Cardiac muscle cell (in vitro differentiated cells and primary cell): ENCODE measurements at places on chromosomes 4 and X. TPM values are rescaled to one million over a fixed set of nuclear protein-coding genes. Genes with fewer than 3 reads are reported as not detected.

DNA sequence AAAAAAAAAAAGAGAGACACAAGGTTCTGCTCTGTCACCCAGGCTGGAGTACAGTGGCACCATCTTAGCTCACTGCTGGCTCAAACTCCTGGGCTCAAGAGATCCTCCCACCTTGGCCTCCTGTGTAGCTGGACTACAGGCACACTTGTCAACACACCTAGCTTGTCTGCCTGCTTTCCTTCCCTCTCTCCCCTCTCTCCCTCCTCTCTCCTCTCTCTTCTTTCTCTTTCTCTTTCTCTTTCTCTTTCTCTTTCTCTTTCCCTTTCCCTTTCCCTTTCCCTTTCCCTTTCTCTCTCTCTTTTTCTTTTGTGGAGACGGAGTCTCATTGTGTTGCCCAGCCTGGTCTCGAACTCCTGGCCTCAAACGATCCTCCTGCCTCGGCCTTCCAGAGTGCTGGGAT, 132.1 kb downstream of the DIPK2B start:
- DNase-seq: no peak

GRCh38 chrX:9538544-9539045, 73.7 kb downstream of the TBL1X start:
- peak; percentile 44 for DNase-seq

DNA sequence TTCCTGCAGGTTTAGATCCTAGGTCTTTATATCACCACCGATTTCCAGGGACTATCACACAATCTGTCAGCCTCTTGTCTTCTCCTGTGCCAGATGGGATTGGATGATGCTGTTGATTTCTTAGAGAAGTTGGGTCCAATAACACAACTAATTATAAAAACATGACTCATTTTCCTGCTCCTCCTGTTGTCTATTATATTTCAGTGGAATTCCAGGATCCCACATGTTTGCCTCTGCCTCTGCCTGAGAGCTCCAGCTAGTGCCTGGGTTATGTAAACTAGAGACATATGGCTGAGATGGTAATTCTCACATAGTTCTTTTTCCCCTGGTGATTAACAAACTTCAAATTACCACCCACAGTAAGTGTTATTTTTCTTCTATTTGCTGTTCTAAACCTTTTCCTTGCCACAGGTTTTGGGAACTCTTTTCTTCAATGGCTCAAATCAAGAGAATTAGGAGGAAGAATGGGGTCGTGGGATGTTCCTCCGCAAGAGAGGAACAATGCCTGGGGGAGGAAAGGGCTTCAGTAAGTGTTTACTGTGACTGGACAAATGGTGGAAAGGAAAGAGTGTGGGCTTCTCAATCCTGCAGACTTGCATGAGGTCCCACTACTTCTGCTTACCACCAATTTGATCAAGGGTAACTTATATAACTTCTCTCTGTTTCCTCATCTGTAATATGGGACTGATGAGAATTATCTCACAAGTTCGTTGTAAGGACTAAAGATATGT, 3.4 kb upstream of the HOPX start:
- DNase-seq: no peak

- DNase-seq: peak; percentile 15
Observed at GRCh38 chr4:8315435-8316250, 46.1 kb downstream of the HTRA3 start.

DNA sequence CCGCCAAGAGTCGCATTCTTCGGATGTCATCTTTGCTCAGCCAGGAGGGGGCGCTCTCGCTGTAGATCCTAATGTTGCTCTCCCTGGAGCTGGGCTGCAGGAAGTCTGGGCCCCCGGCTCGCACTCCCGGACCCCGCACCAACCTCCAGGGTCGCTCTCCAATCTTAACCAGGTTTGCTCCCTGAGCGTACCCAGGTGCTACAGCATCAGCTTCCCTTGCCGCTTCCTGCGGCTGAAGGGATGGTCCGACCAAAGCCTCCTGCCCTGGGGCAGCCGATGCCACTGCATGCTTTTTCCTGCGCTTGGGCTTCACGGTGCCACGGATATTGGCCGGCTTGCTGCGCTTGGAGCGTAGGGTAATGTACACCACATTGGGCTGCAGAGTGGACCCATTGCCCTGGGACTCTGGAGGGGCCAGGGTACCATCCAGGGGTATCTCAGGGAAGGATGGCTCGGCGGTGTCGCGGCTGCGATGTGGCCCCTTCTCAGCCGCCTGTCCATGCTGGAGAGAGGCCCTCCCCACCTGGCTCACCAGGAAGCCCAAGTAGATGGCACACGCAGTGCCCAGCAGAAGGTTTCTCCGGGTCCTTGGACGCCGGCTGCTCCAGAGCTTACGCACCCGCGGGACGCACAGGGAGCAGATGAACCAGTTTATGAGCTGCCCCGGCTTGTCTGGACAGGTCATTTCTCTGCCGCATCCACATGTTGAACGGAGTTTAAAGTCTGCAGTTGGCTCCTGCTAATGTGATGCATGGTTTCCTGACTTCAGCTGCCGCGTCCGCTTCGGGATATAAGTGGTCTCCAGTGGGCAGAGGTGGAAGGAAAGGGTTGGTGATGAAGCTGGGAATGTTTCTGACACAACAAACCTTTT, 1.9 kb downstream of the GASK1B start:
- DNase-seq: peak; percentile 70

GRCh38 chr4:2060611-2061185, 1.6 kb downstream of the NAT8L start:
- DNase-seq: peak; percentile 14

DNA sequence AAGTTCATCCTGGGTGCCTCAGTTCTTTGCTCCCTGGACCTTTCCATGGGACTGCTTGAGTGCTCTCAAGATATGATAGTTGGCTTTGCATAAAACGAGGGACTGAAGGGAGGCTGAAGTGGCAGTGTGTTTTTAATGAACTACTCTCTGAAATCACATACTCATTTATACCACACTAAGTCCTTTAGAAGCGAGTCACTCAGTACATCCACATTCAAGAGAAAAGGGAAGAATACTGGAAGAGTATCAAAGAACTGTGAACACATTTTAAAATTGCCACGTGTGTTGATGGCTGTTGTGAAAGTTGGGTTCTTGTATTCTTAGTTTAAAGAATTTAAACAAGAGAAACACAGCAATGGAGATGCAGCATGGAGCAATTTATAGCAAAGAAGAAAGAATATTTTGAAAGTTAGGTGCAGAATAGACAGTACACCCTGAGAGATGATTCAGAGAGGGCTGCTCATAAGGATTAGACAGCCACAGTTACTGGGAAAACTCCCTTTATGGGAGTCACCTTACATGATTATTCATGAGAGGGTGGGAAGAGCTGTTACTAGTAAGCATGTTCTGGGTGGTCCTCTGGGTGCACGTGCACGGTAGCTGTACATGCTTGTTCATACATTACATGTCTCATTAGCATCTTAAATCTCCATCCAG, 380.7 kb downstream of the ADGRL3 start:
- no peak for DNase-seq

DNA sequence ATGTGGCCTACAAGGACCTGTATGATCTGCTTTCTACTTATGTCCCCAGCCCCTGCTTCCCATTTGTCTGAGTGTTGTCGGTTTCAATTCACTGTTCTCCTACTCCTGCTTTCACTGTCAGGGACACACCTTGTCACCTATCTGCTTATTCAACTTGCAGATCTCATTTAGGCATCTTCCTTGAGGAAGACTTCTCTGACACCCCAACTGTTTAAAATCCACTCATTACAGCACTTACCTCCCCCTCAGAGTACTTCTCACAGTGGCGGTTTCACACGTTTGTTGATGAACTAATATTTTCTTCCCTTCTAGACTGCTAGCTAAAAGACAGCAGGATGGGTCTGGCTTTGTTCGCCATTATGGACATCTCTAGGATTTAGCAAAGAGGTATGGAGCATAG, 279.9 kb upstream of the TET2 start:
- no peak for DNase-seq

DNA sequence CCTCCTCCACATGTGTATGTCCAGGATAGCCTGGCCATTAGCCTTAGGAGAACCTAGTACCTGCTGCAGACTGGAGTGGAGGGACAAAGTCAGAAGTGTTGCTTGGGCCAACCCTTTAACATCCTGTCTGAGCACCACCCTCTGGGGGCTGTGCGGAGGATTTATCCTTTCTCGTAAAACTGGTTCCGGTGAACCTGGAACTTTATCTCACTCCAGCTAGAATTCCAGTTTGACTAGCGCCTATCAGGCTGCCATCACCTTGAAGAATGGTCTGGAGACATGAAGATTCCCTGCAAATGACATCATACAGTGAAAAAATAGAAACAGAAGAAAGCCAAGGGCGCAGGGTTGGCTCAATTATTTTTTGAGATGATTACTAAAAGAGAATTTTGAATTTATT, 4.0 kb downstream of the TCEAL8 start:
- no peak for DNase-seq

DNA sequence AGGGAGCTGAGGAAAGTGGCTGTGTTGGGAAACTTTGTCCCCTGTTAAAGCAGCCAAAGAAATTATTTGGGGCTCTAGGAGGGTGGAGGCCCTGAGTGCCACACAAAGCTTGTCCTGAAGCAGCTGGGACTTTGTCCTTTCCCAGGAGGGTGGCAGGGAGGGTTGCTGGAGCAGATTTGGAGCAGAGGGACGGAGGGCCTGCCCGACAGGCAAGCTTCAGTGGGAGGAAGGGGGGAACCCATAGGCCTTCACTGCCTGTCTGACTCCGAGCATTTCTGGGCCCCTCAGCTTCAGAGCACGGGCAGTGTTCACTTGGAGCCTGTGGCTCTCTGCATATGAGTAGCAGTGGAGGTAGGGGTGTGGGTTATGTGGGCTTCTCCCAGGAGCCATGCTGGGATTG, 7.2 kb upstream of the CNGA2 start:
- DNase-seq: no peak

The TIGD4 gene
- 0.56 and 1.5 TPM in 2 replicates for total RNA-seq

The LANCL3 gene
- 0.28 and 0.33 TPM in 2 replicates for total RNA-seq

The RAP1GDS1 gene
- 40.7 and 42.8 TPM in 2 replicates for total RNA-seq

The SLC10A4 gene
- total RNA-seq: 0.18 and 0.39 TPM in 2 replicates
